ENCODE measurements at places on chromosomes 4 and X. TPM values are rescaled to one million over a fixed set of nuclear protein-coding genes. Genes with fewer than 3 reads are reported as not detected.

SAGE1 gene
- not detected for total RNA-seq

HPGD gene
- 3.2 TPM for total RNA-seq

IGSF1 gene
- not detected for total RNA-seq

IQCM gene
- 0.25 TPM for total RNA-seq

- H3K36me3 ChIP-seq = no peaks in the 10 kb centered on the region
- H3K27ac ChIP-seq = no peak overlapping the region
- H3K4me1 ChIP-seq = no peaks in the 10 kb centered on the region
- H3K27me3 ChIP-seq = no peaks in the 10 kb centered on the region
These were observed 40.5 kb upstream of the YTHDC1 start for GRCh38 chr4:68390205-68390935.

DNA sequence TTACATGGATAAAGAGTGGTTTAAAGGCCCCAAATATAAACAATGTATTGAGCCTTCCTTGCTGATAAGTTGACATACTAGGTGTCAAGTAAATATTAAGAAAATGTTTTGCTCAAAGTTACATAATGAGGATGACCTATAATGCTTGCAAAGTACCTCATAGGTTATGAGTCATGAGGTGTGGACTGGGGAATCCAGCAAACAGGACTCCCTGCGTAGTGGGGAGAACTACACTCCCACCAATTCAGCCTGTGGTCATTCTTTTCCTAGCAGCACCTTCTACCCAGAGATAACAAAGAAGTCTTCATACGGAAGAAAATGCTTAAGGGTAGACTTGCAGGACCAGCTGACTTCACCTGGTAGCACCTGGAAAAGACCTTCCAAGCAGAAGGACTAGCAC, 418.9 kb upstream of the CPEB2 start:
- no peaks in the 10 kb centered on the region for H3K27me3 ChIP-seq
- H3K27ac ChIP-seq = no peak overlapping the region

- no peak for DNase-seq
- H3K4me1 ChIP-seq = no peaks in the 10 kb centered on the region
- H3K4me3 ChIP-seq = no peak overlapping the region
These were observed 8.4 kb downstream of the BTK start for GRCh38 chrX:101377547-101377946.

DNA sequence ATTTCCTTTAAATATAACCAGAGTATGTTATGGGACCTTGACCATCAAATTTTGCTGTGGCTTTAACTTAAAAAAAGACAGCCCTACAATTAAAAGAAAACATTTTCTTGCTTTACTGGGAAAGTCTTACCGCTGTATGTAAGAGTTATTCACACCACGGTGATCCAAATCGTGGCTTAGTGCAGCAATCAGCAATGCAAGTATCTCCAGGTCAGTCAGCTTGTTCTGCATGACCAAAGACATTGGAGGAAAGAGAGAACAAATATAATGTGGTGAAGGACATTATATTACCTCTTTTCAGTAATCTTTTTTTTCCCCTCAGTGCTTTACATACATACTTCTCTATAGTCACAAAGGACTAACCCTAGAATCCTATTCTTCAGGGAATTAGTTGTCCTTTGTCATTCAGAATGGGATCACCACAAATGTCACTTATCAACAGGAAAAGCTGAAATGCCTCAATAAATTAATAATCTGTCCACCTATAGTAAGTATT, 109.6 kb downstream of the PDE5A start:
- H3K36me3 ChIP-seq = peaks cover 33% of the 10 kb centered on the region
- H3K4me1 ChIP-seq = peaks cover 6% of the 10 kb centered on the region
- no peak for DNase-seq

GRCh38 chr4:23332313-23332712, 557.5 kb downstream of the PPARGC1A start:
- H3K4me3 ChIP-seq = no peak overlapping the region
- no peaks in the 10 kb centered on the region for H3K36me3 ChIP-seq
- peaks cover 24% of the 10 kb centered on the region for H3K4me1 ChIP-seq
- no peak for DNase-seq
- no peak overlapping the region for H3K27ac ChIP-seq
- H3K27me3 ChIP-seq = no peaks in the 10 kb centered on the region

GRCh38 chrX:12946838-12947544, 27.9 kb upstream of the TMSB4X start:
- peak; percentile 23 for DNase-seq
- H3K27me3 ChIP-seq = no peaks in the 10 kb centered on the region
- H3K4me1 ChIP-seq = no peaks in the 10 kb centered on the region
- no peaks in the 10 kb centered on the region for H3K36me3 ChIP-seq

GRCh38 chr4:126582737-126583136, 1050.0 kb upstream of the INTU start:
- DNase-seq = no peak
- H3K36me3 ChIP-seq = no peaks in the 10 kb centered on the region
- no peak overlapping the region for H3K27ac ChIP-seq
- no peaks in the 10 kb centered on the region for H3K27me3 ChIP-seq
- H3K4me1 ChIP-seq = no peaks in the 10 kb centered on the region

GRCh38 chr4:145278341-145279121, 98.1 kb upstream of the OTUD4 start:
- no peak for DNase-seq
- no peaks in the 10 kb centered on the region for H3K36me3 ChIP-seq
- no peak overlapping the region for H3K4me3 ChIP-seq
- peaks cover 17% of the 10 kb centered on the region for H3K4me1 ChIP-seq
- peak overlapping the region; percentile 66 for H3K27ac ChIP-seq

DNA sequence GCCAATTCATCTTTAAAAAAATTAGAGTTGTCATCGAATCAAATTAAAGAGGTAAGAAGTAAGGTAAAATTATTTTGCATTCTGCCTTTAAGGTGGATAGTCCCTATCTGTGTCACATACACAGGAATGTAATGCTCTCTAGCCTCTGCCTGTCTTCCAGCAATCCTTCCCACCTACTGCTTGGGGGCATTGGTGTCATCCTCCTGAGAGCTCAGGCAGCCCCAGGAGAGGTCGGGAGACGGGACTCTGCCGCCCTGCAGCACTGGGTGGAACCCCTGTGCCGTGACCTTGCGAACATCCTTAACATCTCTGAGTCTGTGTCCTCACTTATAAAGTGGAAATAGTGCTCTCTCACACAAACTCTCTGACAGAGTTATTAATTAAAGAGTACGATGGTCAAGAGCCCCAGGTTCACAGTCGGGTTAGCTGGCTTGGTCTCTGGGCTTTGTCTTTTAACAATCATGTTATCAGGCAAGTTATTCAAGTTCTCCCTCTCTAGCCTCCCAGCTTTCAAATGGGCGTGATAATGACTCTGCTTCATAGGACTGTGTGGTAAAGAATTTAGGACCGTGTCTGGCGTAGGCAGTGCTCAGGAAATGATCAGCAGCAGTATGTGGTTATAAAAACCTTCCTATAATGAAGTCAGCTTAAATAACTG, 10.2 kb downstream of the TLR3 start:
- no peak overlapping the region for H3K27ac ChIP-seq
- no peaks in the 10 kb centered on the region for H3K36me3 ChIP-seq
- H3K27me3 ChIP-seq = no peaks in the 10 kb centered on the region
- H3K4me1 ChIP-seq = no peaks in the 10 kb centered on the region
- H3K4me3 ChIP-seq = no peak overlapping the region

GRCh38 chr4:5970381-5971077, 47.7 kb downstream of the C4orf50 start:
- no peaks in the 10 kb centered on the region for H3K4me1 ChIP-seq
- H3K36me3 ChIP-seq = no peaks in the 10 kb centered on the region
- DNase-seq = no peak
- no peak overlapping the region for H3K27ac ChIP-seq

All from gastrocnemius medialis (tissue), 4 donors.